Activated CD4-positive, alpha-beta T cell treated with anti-CD3 and anti-CD28 coated beads, Interleukin-2, amount 10 ng/mL, durations not matched to agents 7 days and 5 days (primary cell): ENCODE measurements at places on chromosomes 3 and 15. TPM values are rescaled to one million over a fixed set of nuclear protein-coding genes. Genes with fewer than 3 reads are reported as not detected.

Gene RBPMS2
- not detected for total RNA-seq

- DNase-seq = no peak
Measured at GRCh38 chr3:172654470-172654869, 56.4 kb downstream of the NCEH1 start.

DNA sequence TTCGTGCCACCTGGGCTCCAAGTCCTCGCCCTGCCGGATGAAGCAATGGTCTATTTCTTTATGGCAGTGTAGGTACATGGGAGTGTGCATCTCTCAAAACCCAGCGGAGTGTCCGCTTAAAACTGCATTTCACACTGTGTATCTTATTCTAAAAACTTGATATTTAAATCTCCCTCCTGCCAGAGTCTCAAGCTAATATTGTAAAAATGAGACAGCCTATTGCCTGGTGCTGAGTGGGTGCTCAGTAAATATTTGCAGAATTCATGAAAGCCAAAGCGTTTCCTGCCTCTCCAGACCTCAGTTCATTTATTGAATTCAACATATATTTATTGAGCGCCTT is 330 bp upstream of the TBC1D2B start:
- DNase-seq = no peak

Gene HYKK
- total RNA-seq = 3.7 TPM

Gene FETUB
- total RNA-seq = not detected

- DNase-seq = no peak
Measured at GRCh38 chr3:107092121-107092520, 285.1 kb upstream of the CCDC54 start.

GRCh38 chr15:33197636-33198035 is 3.1 kb upstream of the FMN1 start:
- DNase-seq = no peak

DNA sequence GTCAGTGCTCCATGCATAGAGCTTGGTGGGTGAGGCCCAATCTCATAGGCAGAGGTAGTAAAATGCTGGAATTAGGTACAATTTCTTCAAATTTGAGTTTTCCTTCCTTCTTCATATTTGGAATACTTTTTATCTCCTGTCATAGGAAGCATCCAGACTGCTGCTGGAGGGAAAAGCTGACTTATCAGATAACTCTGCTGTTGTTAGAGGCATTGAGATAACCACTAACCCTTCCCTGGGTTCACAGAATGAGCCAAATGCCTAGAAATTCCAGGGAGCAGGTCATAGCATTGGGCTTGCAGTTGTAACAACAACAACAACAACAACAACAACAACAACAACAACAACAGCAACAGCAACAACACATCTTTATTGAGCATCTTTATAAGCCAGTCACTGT is 332.7 kb downstream of the PDCD6IP start:
- DNase-seq = no peak

DNA sequence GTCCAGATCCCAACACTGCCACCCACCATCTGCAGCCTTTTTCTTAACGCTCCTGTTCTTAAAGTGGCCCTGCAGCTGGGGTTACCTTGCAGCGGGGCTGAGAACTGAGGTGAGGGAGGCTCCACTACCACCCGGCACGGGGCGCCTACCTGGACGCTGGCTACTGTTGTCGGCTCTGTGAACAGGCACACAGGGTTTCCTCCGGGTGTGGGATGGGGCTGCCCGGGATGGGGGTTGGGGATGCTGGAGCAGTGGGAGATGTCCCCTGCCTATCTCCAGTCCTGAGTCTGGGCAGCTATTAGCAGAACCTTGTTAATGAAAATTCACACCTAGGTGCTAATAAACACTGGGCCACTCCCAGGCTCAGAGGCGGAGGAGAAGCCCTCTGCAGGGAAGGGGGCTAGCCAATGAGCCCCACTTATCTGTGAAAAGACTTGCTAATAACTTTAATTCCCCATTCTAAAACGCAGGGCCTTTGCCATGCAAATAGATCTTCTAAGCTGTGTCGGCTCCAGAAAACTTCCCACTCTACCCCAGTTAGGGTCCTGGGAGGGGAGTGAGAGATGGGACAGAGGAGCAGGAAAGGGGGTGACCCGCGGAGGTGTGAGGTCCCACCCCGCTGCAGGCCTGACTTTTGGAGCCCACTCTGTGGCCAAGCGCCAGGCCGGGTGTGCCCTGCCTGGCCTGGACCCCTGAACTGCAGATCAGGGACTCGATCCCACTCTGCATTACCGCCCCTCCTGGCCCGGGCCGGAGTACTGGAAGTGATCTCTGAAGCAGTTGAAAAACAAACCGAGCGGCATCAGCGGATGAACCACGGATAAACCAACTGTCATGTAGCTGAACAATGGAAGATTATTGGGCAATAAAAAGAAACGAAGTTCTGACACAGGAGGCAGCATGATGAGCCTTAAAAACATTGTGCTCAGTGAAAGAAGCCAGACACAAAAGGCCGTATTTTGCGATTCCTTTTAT is 3.1 kb downstream of the MESP1 start:
- DNase-seq = no peak

Gene IL5RA
- total RNA-seq = not detected

GRCh38 chr3:18337231-18337630 is 87.9 kb downstream of the SATB1 start:
- DNase-seq = no peak
